ENCODE measurements at places on chromosomes 6 and 20. TPM values are rescaled to one million over a fixed set of nuclear protein-coding genes. Genes with fewer than 3 reads are reported as not detected.

OR2B6 gene
- not detected for total RNA-seq

- H3K36me3 ChIP-seq = no peaks in the 10 kb centered on the region
- H3K4me1 ChIP-seq = no peaks in the 10 kb centered on the region
- H3K4me3 ChIP-seq = no peak overlapping the region
These were observed 287.1 kb downstream of the GMDS start for GRCh38 chr6:1958257-1958656.

DNA sequence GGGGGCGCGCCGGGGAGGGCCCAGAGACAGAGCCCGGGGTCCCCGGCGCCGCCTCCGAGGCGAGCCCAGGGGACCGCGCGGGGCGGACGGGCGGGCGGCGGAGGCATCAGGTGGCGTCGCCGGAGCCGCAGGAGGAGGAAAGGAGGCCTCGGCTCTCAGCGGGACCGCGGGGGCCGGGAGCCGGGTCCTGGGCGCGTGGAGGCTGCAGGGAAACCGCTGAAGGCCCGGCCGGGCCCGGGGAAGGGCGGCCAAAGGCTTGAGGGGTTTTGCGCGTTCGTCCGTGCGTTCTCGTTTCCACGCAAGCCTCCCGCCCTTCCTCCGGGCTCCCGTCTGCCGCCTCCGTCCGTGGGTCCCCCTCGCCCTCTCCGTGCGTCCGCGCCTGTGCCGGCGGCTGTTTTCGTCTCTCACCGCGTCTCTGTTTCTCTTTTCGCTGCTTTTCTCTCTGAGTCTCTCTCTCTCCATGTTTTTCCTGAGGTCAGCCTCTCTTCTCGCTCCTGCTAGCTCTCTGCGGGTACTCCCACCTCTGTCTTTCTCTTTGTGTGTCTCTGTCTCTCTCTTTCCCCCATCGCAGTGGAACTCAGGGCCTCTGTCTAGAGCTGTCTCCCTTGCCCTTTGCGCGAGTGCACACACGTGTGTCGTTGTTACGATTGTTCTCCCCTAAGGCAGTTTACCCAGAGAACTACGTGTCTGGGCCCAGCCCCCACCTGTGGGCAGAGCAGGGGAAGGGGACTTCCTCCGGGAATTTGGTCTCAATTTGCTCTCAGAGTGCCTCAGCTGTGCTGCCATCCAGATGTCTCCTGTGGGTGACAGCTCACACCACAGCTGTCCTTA, 2.1 kb downstream of the IRF4 start:
- H3K4me1 ChIP-seq = peaks cover 53% of the 10 kb centered on the region
- H3K27me3 ChIP-seq = peaks cover 2% of the 10 kb centered on the region
- H3K36me3 ChIP-seq = peaks cover 63% of the 10 kb centered on the region
- peak overlapping the region; percentile 93 for H3K4me3 ChIP-seq
- peak; percentile 80 for DNase-seq

DNA sequence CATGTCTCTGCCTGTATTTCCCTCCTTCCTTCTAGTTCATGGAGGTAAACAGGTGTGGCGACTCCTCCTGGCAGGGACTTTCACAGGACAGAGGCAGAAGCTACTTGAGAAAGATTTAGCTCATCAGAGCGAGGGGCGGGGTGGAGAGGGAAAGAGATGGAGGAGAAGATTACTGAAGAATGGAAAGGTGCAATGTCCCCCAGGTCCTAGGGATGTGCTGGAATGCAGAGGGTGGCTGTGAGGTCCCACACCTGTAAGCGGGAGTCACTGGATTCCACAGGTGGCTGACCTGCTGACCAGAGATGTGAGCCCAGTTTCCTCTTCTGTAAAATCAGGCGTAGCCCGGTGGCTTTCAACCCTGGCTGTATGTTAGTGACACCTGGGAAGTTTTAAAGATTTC, 199.2 kb upstream of the SULF2 start:
- H3K27me3 ChIP-seq = peaks cover 1% of the 10 kb centered on the region
- no peaks in the 10 kb centered on the region for H3K4me1 ChIP-seq
- no peak for DNase-seq
- no peak overlapping the region for H3K4me3 ChIP-seq
- no peaks in the 10 kb centered on the region for H3K36me3 ChIP-seq

GRCh38 chr6:23365732-23366131, 760.3 kb upstream of the NRSN1 start:
- H3K4me3 ChIP-seq = no peak overlapping the region
- H3K36me3 ChIP-seq = no peaks in the 10 kb centered on the region
- H3K27ac ChIP-seq = no peak overlapping the region
- no peak for DNase-seq
- H3K27me3 ChIP-seq = no peaks in the 10 kb centered on the region

- peak overlapping the region; percentile 73 for H3K27ac ChIP-seq
- DNase-seq = no peak
- no peaks in the 10 kb centered on the region for H3K27me3 ChIP-seq
These were observed 16.8 kb downstream of the SLC17A2 start for GRCh38 chr6:25913741-25914140.

GRCh38 chr20:14889496-14890255, 552.3 kb upstream of the FLRT3 start:
- no peak overlapping the region for H3K27ac ChIP-seq
- H3K4me3 ChIP-seq = no peak overlapping the region
- H3K36me3 ChIP-seq = no peaks in the 10 kb centered on the region
- H3K27me3 ChIP-seq = no peaks in the 10 kb centered on the region

- no peaks in the 10 kb centered on the region for H3K27me3 ChIP-seq
- peaks cover 3% of the 10 kb centered on the region for H3K4me1 ChIP-seq
- no peak overlapping the region for H3K4me3 ChIP-seq
- no peaks in the 10 kb centered on the region for H3K36me3 ChIP-seq
These were observed 5.6 kb upstream of the BTBD3 start for GRCh38 chr20:11912013-11912658.

- H3K4me1 ChIP-seq = no peaks in the 10 kb centered on the region
- H3K27me3 ChIP-seq = peaks cover 7% of the 10 kb centered on the region
- H3K27ac ChIP-seq = no peak overlapping the region
- DNase-seq = no peak
- H3K36me3 ChIP-seq = no peaks in the 10 kb centered on the region
- no peak overlapping the region for H3K4me3 ChIP-seq
These were observed 9.3 kb upstream of the ID1 start for GRCh38 chr20:31595654-31596411.

- no peak overlapping the region for H3K27ac ChIP-seq
- H3K4me3 ChIP-seq = no peak overlapping the region
- DNase-seq = no peak
- H3K4me1 ChIP-seq = no peaks in the 10 kb centered on the region
- H3K36me3 ChIP-seq = no peaks in the 10 kb centered on the region
These were observed 40.9 kb upstream of the MC3R start for GRCh38 chr20:56207656-56208055.

DNA sequence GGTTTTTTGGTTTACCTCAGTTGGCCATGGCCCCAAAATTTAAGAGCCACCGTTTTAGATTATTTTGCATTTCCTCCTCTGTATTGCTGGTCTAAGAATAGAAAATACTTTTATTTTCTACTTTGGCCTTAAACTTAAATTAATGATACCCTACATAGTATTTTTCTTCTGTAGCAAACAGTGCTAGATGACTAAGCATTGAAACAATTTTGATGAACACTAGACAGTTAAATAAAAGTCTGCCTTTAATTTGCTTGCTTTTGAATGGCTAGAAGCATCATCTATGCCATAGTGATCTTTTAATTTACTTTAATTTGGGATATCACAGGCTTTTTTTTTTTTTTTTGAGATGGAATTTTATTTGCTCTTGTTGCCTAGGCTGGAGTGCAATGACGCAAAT, 106.4 kb downstream of the CD109 start:
- peaks cover 46% of the 10 kb centered on the region for H3K36me3 ChIP-seq
- H3K4me1 ChIP-seq = peaks cover 16% of the 10 kb centered on the region
- H3K4me3 ChIP-seq = no peak overlapping the region

DNA sequence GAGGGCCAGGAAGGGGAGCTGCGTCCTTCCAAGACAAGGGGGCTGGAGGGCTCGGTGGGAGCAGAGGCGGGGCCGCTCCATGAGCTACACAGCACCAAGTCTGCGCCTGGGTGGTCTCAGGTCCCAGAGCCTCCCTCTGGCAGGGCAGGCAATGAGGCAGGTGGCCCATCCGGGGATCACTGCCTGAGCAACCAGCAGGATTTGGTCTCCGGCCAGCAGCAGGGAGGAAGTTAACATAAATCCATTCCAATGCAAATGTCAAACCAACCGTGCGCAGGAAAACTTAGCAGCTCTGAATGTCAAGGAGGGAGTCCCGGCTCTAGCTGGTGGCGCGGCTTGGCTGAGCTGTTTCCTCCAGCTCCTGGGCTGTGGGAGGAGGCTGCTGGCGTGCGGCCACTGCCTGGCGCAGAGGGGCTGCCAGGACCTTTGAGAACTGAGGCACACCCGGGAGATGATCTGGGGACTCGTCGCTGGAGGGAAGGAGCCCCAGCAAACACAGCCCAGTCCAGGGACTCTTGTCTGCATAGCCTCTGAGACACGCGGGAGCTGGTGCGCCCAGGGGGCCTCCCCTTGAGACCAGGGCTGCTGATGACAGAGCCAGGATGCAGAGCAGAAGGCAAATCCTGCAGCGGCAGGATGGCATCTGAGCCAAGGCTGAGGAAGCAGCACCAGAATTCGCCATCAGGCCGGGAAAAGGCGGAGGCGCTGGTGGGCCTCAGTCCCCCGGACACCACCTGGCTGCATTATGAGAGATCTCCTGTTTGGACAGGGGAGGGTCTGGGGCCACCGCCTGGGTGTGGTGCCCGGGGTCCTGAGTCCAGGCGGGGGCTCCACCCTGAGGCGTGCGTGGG, 33.1 kb upstream of the CHRNA4 start:
- no peak for DNase-seq
- H3K4me3 ChIP-seq = no peak overlapping the region
- H3K27me3 ChIP-seq = no peaks in the 10 kb centered on the region
- H3K36me3 ChIP-seq = no peaks in the 10 kb centered on the region
- H3K4me1 ChIP-seq = no peaks in the 10 kb centered on the region

GRCh38 chr6:21101694-21102093, 491.9 kb upstream of the SOX4 start:
- no peak overlapping the region for H3K4me3 ChIP-seq
- H3K36me3 ChIP-seq = peaks cover 7% of the 10 kb centered on the region
- no peaks in the 10 kb centered on the region for H3K27me3 ChIP-seq
- H3K4me1 ChIP-seq = peaks cover 11% of the 10 kb centered on the region
